ENCODE measurements at places on chromosomes 5 and 9. TPM values are rescaled to one million over a fixed set of nuclear protein-coding genes. Genes with fewer than 3 reads are reported as not detected.
A peak's percentile ranks its signal among the peaks of the same experiment; 100 is the strongest.

DNA sequence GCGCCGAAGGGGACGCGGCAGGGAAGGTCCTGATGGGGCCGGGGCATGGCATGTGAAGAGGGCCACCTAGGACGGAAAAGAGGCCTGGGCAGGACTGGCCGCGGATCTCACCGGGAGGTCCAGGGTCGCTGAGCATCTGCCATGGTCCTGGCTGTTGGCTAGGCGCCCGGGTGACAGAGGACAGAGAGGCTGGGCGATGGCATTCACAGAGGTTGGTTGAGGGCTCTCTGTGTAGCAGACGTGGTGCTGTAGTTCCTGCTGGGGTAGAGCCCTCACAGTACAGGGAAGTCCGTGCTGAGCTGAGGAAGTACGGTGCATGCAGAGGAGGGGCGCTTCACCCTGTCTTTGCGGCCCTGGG lies 427 bp downstream of the PCYOX1L start:
- no peaks in the 10 kb centered on the region for H3K27me3 ChIP-seq
- peak overlapping the region; percentile 87 for H3K4me3 ChIP-seq
- H3K27ac ChIP-seq, result peak overlapping the region; percentile 84
- peak; percentile 68 for DNase-seq
- no peaks in the 10 kb centered on the region for H3K36me3 ChIP-seq
- H3K4me1 ChIP-seq, result peaks cover 8% of the 10 kb centered on the region

DNA sequence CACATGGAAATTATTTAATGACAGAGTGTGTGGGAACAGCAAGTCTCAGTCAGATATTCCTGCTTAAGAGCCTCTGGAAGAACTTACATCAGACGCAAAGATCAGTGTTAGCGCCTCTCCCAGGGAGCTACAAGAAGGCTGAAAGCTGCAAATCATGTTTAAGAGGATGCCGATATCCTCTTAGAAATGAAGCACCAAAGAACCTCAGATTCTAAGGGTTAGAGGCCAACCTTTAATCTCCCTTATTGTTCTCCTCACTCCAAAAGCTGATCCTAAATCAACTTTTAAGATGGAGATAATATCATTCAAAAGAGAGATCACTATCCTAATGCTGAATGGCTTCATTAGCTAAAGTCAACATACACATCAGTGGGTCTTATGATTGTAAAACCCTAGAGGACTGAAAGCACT lies 160.6 kb downstream of the NFIB start:
- H3K27me3 ChIP-seq, result no peaks in the 10 kb centered on the region
- H3K4me1 ChIP-seq, result no peaks in the 10 kb centered on the region
- no peaks in the 10 kb centered on the region for H3K36me3 ChIP-seq
- no peak overlapping the region for H3K27ac ChIP-seq
- DNase-seq, result no peak

Gene NR3C1
- 39.3 TPM for total RNA-seq

Gene DNAJB5
- total RNA-seq, result 2.6 TPM

- no peaks in the 10 kb centered on the region for H3K36me3 ChIP-seq
- DNase-seq, result no peak
- no peak overlapping the region for H3K27ac ChIP-seq
- no peak overlapping the region for H3K4me3 ChIP-seq
- H3K27me3 ChIP-seq, result no peaks in the 10 kb centered on the region
Observed at GRCh38 chr5:13771011-13771571, 173.4 kb downstream of the DNAH5 start.

- no peak overlapping the region for H3K27ac ChIP-seq
- no peak overlapping the region for H3K4me3 ChIP-seq
- H3K4me1 ChIP-seq, result no peaks in the 10 kb centered on the region
- no peak for DNase-seq
Observed at GRCh38 chr9:125431741-125432271, 170.2 kb downstream of the GAPVD1 start.

Gene SLC46A2
- not detected for total RNA-seq
